ENCODE measurements at places on chromosomes 6 and 20.

DNA sequence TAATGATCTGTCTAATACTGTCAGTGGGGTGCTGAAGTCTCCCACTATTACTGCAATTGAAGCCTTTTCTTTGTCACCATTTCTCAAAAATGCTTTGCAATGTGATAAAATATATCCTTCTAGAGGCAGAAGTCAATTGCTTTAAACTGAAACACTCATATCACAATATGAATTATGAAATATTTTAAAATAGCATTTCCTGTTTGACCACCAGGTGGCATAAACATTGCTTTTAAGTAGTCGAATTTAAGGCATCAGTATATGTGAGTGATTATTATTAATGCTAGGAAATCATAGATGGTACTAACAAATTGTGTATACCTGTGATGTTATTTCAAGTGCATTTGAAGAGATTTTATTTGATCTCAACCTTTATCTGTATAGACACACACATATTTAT lies 87.5 kb downstream of the MEI4 start:
- DNase-seq = no peak

GRCh38 chr6:72579865-72580264 lies 42.0 kb upstream of the KCNQ5 start:
- DNase-seq = no peak

DNA sequence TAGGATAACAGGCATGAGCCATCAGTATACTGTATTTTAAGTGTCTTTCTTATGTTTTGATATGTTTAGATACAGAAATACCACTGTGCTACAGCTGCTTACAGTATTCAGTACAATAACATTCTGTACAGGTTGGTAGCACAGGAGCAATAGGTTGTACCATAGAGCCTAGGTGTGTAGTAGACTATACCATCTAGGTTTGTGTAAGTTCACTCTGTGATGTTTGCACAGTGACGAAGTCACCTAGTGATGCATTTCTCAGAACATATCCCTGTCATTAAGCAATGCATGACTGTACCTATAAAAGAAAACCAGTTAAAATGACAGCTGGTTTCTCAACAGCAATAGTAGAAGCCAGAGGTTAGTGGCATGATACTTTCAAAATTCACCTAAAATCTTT lies 3.0 kb upstream of the ZBTB24 start:
- no peak for DNase-seq

DNA sequence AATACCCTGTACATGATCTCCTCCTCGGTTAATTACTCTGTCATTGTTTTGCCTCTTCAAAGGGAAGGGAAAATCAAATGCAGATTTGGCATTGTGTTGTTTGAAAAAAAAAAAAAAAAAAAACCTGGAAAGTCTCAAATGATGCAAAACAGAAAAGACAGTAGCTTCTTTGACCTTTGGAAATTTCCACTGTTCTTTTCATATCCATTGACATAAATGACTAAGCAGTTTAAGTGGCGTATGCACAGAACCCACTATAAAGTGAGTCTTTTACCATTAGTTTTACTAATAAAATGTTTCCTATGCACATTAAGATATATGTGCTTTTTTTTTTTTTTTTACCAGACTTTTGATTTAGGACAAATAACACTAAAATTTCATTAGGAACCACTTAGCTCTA lies 704.3 kb downstream of the TFAP2A start:
- no peak for DNase-seq

DNA sequence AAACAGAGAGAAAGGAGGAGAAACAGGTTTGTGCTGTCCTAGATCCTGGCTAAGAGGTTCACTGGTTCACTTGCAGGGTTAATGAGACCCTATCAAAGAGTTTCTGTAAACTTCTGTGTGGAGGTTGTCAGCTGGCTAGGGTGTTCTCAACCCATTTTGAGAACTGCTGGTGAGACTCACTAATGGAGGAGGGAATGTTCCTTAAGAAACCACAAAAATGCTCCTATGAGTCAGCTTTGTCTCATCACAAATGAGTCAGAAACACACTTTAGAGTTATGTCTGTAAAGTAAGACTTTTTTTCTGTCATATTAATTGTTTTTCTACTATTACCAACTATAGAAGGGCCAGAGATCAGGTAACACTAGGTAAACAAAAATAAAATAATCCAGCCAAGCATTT lies 884.4 kb downstream of the PHF3 start:
- DNase-seq = no peak
